Epithelial cell of alveolus of lung (primary cell): ENCODE measurements at places on chromosomes 2 and 18. TPM values are rescaled to one million over a fixed set of nuclear protein-coding genes. Genes with fewer than 3 reads are reported as not detected.

The DYNAP gene
- not detected in 2 replicates for total RNA-seq

The SGPP2 gene
- 0.13 and 0.48 TPM in 2 replicates for total RNA-seq

The DOCK10 gene
- total RNA-seq: 5.3 and 11.4 TPM in 2 replicates

The RPRM gene
- total RNA-seq: not detected in 2 replicates

The SLC5A7 gene
- total RNA-seq: not detected in 2 replicates

The CYTIP gene
- not detected in 2 replicates for total RNA-seq

The ITGB6 gene
- 1.1 and 15.0 TPM in 2 replicates for total RNA-seq
